ENCODE measurements at places on chromosomes 4 and X.

DNA sequence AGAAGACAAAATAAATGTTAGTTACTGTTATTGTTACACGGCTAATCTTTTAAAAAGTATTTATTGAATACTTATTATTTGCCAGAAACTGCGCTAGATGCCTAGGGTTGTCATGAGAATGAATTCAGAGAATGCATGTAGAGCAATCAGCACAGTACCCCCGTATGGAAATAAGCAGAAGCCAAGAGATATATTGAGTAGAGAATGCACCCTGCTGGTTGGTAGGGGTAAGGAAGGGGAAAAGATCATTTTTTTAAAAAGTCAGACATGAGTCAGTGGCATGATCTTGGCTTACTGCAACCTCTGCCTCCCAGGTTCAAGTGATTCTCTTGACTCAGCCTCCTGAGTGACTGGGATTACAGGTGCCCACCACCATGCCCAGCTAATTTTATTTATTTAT lies 13.1 kb upstream of the DRP2 start:
- no peak for DNase-seq

- no peak for DNase-seq
Observed at GRCh38 chr4:95198961-95199360, 349.8 kb downstream of the UNC5C start.

- DNase-seq = peak; percentile 7
Observed at GRCh38 chr4:47032405-47033106, 1.2 kb downstream of the GABRB1 start.

DNA sequence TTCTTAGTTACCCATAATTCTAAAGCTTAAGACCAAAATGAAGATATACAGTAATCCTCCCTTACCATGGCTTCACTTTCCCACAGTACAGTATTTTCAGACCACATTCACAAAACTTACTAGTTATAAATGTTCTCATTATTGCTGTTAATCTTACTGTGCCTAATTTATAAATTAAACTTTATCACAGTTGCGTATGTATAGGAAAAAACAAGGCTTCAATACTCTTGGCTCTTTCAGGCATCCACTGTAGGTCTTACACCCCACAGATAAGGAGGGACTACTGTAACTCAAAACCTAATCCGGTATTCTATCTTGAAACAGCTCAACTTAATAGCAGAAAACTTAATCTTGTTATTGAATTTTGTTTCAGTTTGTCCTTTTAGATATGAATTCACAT lies 3.6 kb downstream of the HMGB2 start:
- no peak for DNase-seq

GRCh38 chr4:7291372-7292114 lies 99.2 kb downstream of the SORCS2 start:
- DNase-seq = no peak

DNA sequence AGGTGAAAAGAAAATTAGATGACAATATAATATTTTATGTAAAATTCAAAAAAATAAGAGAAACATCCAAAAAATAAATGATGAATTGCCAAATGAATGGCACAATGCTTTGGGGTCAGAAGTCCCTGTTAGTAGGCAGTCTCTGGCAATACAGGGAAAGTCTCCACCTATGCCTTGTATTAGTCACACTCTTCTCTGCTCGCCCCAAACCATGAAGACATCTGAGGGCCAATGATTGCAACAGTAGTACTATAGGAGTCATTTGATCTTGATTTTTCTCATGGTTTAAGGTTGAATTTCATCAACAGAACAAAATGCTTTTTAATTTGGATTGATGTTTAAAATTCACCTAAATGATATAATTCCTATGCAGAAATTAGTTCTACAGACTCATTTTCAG lies 3.9 kb upstream of the PRSS12 start:
- DNase-seq = no peak

DNA sequence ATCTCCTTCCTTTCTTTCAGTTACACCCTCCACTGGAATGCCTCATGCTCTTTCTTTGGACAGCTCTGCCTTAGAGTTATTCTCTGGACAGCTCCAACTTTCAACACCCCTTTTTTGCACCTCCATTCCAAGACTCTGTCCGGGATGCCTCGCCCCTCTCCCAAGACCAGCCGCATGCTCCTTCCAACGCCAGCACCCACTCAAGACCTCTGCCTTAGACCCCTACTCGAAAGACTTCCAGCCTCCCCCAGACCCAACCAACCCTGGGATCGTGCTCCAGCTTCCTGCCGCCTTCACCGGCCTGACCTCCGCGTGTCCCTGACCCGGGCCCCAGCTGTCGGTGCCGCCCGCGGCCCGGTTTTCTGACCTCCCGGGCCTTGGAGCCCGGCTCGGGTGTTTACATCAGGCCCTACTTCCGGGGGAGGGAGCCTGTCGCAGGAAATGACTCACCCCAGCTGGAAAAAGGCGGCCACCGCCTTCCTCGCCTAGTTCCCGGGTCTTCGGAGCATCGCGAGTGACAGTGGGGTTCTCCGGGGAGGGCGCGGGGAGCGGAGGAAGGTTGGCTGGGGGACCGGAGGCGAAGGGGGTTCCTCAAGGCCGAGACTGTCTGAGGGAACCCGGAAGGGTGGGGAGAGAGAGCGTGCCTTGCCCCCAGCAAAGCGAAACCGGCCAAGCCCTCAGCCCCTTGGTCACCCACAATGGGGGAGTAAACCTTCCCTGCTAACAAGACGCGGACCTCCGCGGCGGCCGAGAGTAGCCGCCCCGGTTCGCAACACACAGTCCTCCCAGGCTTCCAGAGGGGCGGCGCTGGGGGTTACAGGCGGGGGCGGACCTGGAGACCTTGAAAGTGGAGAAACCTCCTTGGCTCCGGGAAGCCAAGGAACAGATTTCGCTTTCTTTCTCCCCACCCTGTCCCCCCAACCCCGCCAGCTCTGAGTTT lies at the start of gene WDR45:
Gene WDR45 (minus strand): TSS at position 399 of the 940 bp plus-strand sequence. CDS start 1,792 bp downstream, outside the sequence.
- peak; percentile 62 for DNase-seq

DNA sequence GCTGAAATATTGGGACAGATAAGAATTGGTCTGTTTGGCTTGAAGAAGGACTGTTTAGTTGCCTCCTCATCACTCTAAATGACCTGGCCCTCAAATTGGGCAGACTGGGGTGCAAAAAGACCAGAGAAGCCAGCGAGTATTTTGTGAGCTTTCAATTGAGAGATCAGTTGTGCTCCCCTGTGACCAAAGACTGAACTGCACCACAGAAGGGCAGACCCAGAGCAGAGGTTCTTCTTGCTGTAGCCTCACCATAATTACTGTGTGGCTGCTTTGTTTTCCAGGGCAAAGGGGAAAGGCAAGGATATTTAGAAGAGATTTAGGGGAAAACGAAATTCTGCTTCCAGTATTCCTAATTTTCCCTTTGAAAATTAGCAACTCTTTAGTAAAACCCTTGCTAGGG lies 104.0 kb upstream of the MBNL3 start:
- DNase-seq = no peak

GRCh38 chr4:55117511-55117910 lies 7.9 kb downstream of the KDR start:
- no peak for DNase-seq

DNA sequence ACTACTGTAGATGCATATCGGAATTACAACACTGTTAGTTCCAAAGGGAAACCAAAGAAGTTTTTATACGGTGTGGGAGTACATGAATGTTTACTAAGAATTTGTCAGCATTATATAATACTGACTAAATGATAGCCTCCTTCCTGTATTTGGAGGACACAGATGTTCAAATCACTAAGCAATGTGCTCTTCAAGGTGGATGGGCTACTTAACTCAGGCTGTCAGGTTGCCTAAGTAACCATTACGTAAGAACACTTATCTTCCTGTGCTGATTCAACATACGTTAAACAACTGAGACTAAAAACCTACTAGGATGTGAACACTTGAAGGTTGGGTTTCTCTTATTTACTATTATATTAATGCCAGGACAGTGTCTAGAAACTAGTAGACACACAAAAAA lies 81.9 kb upstream of the HPGD start:
- DNase-seq = no peak

DNA sequence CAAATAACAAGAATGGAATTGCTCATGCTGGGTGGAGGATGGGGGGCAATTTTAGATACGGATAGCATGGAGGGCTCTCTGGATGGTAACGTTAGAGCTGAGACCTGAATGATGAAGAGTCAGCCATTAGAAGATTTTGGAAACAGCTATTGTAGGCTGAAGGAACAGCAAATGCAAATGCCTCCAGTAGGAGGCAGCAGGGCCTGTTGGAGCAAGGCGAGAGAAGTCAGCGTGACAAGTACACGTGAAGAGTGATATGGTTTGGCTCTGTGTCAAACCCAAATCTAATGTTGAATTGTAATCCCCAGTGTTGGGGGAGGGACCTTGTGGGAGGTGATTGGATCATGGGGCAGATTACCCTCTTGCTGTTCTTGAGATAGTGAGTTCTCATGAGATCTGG lies 59.3 kb upstream of the SOD3 start:
- DNase-seq = no peak

GRCh38 chr4:126611900-126612299 lies 1020.9 kb upstream of the INTU start:
- DNase-seq = no peak

DNA sequence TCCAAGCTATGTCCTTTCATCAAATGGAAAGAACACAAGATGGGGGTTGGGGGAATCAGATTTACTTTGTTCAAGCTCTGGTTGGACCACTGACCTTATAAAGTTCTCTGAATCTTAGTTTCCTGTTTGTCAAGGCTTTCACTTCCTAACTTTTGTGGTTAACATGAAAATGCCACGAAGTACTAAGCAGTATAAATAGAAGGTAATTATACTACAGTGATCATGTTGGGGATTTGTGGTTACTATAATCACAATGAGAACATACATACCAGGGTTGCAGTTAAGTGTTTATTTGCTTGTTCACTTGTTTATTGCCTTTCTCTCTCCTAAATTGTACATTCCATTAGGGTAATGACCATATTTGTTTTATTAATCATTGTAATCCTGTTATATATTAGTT lies 53.2 kb downstream of the SPRY1 start:
- no peak for DNase-seq

GRCh38 chr4:159910721-159911120 lies 807.8 kb downstream of the RAPGEF2 start:
- DNase-seq = no peak

All from activated gamma-delta T cell treated with anti-CD3 and anti-CD28 coated beads, Interleukin-2, amount 50 U/mL, for 16 hours (primary cell).